ENCODE measurements at places on chromosomes 12 and 14. TPM values are rescaled to one million over a fixed set of nuclear protein-coding genes. Genes with fewer than 3 reads are reported as not detected.

DNA sequence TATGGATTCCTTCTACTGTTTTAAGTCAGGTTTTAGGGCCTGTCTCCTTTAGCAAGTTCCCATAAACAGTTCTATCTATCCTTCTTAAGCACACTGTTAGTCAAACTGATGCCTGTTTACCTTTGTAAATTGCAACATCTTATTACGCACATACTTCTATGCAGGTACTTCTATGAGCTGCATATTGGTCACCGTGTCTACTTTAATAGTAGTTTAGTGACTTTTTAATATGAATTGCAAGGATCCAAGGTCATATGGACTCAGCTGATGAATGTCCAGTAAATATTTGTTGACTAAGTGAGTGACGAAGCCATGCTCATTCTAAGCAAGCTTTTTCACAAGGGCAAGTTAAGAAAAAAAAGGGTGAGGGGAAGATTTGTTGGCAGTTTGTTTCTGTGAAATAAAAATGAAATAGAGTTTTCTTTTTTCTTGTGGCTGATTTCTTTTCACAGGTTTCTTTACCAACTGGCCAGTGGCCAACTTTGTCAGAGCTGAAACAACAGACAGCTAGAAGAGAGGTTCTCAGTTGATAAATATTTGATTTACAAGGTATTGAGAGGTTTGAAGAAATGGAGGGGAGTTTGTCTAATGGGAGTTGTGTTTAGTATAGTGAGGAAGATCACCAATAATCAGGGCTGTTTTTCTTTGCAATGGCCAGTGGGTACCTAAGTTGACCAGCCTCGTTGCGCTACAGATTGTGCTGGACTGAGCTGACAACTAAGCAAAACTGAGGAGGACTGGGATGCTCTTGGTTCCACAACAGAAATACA is 141.1 kb downstream of the SLC15A5 start:
- no peak for DNase-seq

DNA sequence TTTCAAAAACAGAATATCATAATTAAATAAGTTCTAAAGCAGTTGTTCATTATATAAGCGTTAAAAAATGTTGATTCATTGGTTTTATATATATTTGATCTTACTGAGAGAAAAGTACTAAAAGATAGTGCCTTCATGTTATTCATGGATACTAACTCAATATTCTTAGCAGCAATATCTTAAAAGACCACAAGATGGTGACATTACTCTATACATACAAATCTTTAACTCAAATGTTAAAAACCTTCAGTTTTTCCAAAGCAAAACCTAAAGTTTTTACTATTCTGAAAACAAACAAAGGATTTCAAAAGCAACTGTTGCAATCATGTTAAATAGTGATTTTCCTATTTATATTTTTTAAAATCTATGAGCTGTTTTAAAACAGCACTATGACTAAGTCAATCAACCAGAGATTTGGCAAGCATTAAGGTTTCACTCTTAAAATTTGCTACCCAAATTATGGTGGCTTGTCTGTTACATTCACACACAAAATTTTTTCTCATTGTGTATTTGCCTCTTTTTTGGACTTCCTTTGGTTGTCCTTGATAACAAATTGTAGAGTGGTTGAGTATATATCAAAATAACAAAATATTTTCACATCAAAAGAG is 50.1 kb upstream of the RERGL start:
- no peak for DNase-seq

GRCh38 chr12:102388469-102388868 is 91.9 kb downstream of the IGF1 start:
- DNase-seq: no peak

DNA sequence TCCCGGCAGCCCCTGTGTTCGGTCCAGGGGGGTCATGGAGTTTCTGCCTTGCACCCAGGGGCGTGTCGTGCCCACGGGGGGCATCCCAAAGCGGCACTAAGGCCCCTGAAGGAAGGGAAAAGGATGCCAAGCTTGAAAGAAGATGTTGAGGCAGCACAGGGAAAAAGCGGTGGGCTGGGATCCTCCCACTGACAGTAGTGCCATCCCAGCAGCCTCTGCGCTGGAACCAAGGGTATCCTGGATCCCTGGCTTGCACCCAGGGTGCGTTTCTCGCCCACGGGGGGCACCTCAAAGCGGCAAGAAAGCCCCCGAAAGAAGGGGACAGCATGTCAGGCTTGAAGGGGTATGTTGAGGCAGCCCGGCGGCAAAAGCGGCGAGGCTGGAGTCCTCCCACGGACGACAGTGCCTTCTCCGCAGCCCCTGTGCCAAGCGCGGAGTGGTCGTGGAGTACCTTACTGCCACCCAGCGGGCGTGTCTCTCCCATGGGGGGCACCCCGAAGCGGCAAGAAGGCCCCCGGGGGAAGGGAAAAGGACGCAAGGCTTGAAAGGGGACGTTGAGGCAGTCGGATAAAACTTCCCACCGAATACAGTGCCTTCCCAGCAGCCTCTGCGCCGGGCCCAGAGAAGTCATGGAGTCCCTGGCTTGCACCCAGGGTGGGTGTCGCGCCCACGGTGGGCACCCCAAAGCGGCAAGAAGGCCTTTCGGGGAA is 164.4 kb upstream of the ALG10B start:
- DNase-seq: no peak

DNA sequence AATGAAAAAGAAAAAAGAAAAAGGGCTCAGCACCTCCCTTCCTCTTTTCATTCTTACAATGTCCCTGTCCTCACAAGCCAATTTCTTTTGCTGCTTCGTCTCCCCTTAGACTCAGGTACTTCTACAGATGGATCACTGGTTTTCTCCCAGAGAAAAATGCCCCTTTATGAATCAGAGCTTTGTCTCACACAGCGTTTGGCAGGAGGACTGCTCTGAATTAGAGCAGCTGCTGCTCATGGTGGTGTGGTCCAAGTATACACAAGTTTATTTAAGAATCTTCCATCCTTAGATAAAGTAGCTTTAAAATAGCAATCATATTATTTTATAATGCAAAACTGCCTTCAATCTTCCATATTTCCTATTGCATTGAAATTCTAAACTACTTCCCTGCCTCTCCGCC is 80.3 kb downstream of the SLC8A3 start:
- no peak for DNase-seq

Gene WIF1
- total RNA-seq: not detected
